ENCODE measurements at places on chromosomes 1 and 21.
A peak's percentile ranks its signal among the peaks of the same experiment; 100 is the strongest.

DNA sequence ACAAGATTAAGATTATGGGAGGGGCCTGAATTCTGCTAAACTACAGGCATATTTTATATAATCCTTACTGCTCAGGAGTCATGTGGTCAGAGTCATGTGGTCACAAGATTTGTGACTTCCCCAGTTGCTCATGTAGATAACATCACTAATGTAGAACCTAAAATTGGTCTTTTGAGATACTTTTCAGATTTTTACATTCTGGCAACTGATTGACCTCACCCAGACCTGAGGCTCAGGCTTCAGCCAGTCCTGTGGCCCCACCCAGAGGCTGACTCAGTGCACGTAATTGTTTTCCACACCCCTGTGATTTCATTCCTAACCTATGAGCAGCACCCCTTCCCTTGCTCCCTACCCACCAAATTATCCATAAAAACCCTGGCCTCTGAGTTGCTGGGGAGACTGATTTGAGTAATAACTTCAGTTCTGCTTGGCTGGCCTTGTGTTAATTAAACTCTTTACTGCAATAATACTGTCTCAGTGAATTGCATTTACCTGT, 41.7 kb upstream of the ZNF326 start:
- peak; percentile 15 for DNase-seq

GRCh38 chr1:201673915-201674314, 135.0 kb downstream of the NAV1 start:
- DNase-seq, result peak; percentile 91

DNA sequence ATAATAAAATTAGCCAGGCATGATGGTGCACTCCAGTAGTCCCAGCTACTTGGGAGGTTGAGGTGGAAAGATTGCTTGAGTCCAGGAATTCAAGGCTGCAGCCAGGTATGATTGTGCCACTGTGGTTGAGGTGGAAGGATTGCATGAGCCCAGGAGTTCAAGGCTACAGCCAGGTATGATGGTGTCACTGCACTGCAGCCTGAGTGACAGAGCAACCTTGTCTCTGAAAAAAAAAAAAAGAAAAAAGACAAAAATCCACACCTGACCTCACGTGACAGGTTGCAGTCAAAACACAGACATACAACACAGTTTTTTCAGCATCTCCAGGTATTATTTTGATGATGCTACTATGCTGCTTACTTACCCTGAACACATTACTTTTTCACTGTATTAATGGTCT, 4.3 kb upstream of the AK2 start:
- DNase-seq, result no peak

GRCh38 chr1:9658199-9658598, 6.7 kb downstream of the PIK3CD start:
- DNase-seq, result no peak

DNA sequence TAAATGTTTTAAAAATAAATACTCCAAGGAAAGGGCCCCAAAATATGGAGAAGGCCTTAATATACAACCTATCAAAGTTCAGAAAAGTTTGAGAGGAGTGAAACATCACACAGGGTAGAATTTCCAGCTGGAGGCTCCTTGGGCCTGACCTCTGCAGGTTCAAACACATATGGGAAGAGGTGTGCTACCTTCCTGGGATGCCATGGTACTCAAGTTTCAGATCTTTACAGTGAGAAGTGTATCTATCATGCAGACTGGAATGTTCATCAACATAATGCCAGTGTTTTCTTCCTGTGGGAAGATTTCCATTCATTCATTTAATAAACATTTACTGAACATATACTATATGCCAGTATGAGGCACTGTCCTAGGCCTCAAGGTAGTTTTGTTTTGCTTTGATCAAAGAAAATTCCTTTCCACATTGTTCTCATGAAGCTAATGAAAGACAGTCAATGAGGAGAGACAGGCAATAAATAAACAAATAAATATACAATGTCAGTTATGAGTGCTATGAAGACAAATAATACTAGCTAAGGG, 14.6 kb upstream of the ADAR start:
- DNase-seq, result no peak

DNA sequence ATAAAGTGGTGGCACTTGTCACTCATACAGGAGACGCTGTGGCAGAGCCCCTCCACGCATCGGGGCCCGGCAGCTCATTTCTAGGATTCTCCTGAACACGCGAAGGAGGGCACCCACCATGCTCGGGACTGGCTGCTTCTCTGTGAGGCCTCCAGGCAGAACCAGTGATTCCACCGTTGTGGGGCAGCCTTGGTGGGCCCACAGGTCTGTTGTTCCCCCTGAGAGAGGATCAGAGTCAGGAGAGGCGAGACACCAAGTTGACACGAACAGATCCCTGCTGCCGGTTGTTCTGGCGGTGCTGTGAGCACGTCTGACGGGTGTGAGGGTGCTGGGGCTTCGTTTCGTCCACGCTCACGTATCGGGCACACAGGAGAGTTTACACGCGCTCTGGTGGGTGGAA, 26.6 kb downstream of the PRKCZ start:
- DNase-seq, result no peak

DNA sequence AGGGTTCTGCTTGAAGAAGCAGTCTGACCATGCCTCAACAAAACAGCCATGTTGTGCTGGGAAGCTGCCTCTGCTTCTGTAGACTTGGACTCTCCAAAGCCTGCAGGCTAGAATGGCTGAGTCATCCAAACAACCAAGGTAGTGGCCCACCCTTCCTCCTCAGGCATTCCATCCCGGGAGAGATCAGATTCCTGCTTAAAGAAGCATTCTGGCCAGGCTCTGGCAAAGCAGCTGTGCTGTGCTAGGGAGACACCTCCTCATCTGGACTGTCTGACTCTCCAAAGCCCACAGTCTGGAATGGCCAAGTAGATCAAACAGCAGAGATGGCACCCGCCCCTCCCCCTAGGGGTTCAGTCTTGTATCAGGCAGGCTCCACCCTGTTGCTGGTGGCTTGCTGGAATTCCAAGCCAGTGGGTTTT, 38.3 kb upstream of the F3 start:
- no peak for DNase-seq

DNA sequence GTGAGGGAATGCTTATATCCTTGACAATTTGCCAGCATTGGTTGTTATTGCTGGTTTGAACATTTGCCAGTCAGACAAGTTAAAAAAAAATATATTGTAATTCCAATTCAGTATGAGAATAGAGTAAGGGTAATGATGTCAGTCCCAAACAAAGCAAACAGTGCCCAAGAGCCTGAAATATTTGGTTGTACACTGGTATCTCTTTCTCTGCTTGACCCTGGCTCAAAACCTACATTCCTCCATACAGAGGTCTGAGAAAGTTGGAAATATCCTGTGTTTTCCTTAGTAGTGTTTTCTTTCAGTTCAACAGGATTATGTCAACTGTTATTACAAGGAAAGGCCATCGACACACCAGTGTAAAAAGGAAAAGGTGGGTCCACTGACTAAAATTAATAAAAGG, 145.6 kb downstream of the MRPL39 start:
- no peak for DNase-seq

GRCh38 chr1:6409053-6409452, 10.7 kb downstream of the HES2 start:
- DNase-seq, result no peak

- DNase-seq, result peak; percentile 50
Measured at GRCh38 chr1:44151332-44151731, 9.9 kb upstream of the KLF18 start.

- peak; percentile 21 for DNase-seq
Measured at GRCh38 chr1:204744107-204744779, 58.7 kb upstream of the LRRN2 start.

DNA sequence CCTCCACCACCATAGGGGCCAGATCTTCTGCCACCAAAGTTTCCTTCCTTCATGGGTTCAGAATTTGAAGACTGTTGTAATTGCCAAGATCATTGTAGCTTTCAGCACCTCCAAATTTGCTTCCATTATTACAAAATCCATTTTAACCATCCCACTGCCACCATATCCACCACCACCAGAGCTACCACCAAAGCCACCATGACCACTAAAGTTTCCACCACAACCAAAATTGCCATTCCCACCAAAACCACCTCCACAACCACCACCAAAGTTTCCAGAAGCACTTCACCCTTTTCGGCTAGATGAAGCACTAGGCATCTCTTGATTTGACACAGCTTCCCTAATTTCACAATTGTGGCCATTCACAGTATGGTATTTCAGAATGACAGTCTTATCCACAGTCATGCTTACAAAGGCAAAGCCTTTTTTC, 45.2 kb downstream of the SLC30A7 start:
- no peak for DNase-seq

GRCh38 chr1:67532452-67533216, 102.4 kb upstream of the SERBP1 start:
- peak; percentile 95 for DNase-seq

- DNase-seq, result no peak
Measured at GRCh38 chr1:77484334-77484733, 198.1 kb downstream of the ZZZ3 start.

DNA sequence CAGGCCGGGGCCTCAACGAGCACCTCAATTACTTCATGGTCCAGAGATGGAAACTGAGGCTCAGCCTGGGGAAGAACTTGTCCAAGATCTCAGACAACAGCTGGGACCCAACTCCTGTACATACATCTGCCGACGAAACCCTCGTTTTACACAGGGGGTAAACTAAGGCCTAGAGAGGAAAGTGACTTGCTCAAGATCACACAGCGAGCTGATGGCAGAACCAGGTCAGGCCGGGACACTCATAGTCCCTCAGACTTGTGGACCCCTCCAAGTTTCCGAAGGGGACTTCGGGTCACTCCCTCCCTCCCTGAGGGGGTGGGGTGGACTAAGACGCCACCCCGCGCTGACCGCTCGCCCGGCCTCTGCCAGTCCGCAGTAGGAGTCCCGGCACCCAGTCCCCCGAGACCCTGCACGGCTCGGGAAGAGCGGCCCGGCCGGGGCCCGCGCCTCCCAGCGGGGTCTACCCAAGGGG, 430 bp downstream of the WASF2 start:
- peak; percentile 24 for DNase-seq

- DNase-seq, result no peak
Measured at GRCh38 chr1:40435471-40435870, 14.8 kb upstream of the ZFP69B start.

- DNase-seq, result no peak
Measured at GRCh38 chr1:34744851-34745250, 10.0 kb upstream of the GJB5 start.

DNA sequence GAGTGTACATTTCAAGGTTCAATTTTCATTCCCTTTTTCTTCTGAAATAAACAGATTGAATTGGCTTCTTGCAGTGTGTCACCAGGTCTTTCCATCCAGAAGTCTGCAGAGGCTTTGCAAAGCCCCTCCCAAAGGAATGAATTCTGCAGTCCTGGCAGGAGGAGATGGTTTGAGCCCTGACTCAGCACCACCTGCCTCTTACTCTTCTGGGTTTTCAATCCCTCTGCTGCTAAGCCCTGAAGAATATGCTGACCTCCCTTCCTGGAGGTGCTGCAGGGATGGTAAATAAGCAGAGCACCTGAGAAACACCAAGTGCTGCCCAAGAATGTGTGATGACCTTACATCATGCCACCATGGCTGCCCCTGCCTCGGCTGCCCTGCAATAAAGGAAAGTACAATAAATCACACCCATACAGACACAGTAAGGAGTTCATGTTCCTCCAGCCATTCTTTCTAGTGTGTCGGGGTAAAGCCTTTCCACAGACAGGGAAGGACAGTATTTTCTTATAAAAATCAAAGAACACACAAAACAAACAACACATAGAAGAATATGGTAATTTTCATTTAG, 209.2 kb downstream of the ZNF326 start:
- no peak for DNase-seq

- DNase-seq, result no peak
Measured at GRCh38 chr1:924656-925560, 1.2 kb downstream of the SAMD11 start.

- no peak for DNase-seq
Measured at GRCh38 chr1:209720326-209720725, 15.7 kb downstream of the HSD11B1 start.

GRCh38 chr1:175129997-175130648, 62.5 kb downstream of the KIAA0040 start:
- DNase-seq, result no peak

DNA sequence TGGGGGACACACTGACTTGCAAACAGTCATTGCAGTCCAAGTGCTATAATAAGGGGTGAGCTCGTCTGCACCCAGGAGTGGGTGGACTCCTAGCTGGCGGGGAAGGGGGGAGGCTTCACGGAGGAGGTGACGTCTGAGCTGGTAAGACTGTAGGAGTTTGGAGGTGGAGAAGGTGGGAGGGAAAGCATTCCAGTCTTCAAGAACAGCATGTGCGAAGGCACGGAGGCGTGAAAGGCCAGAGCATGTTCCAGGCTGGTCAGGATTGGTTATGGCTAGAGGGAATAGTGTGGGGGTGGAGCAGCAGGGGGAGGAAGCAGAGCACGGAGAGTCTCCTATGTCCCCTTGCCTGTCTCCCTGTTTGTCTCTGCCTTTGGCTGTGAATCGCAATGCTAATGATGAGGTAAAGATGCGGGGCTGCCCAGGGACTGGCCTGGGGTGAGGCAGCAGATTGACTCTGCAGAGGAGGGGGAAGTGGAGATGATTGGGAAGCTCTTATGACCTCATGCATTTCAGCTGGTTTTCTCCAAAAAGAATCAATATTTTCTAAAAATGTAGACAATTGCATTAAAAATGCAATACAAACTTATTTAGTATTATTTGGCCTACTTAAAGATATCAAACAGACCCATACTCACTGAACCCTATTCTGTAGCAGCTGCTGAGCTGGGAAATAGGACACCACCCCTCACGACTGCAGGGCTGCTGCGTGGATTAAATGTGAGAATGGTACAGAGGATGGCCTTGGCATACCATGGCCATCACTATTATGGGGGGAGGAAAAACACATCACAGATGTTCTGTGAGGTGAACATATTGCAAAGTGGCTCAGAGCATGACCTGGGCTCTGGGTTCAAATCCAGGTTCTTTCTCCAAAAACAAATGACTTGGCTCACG, 2.6 kb upstream of the ZNF436 start:
- DNase-seq, result no peak

GRCh38 chr1:57549300-57549699, 125.4 kb upstream of the DAB1 start:
- DNase-seq, result no peak

DNA sequence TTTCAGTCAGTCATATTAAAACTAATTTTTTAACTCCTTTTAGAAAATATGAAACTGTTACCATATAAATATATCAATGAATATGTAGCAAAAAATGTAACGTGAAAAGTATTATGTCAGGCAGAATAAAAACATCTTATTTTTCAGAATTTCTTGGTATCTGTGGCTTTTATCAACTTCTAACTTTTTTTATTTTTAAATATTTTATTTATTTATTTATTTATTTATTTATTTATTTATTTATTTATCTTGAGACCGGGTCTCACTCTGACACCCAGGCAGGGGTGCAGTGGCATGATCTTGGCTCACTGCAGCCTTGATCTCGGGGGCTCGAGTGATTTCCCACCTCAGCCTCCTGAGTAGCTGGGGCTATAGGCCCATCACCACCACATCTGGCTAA, 87.6 kb downstream of the C21orf91 start:
- DNase-seq, result no peak

Measured in spinal cord (tissue), 10 donors.